Amniotic stem cell (primary cell): ENCODE measurements at places on chromosomes 7 and 10.
A peak's percentile ranks its signal among the peaks of the same experiment; 100 is the strongest.

- DNase-seq, result no peak
Measured at GRCh38 chr10:47181052-47181849, 118.7 kb upstream of the GDF10 start.

DNA sequence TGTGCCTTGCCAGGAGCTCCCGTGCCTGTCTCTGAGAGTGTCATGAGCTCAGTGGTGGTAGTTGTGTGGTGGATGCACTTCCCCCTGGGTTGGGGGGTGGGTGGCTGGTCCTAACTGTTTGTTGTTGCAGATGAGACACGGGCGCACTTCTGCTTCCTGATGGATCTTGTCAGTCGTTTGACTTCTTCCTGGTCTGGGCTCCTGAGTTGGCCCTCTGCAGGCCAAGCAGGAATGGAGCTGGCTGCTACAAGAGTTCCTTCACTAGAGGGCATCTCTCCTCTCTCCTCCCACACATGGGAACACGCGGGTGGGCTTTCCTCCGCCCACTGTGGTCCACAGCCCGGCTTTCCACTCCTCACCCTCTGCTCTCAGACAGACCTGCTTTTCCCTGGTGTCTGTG, 82.0 kb downstream of the BMS1 start:
- no peak for DNase-seq

GRCh38 chr10:75766106-75766505, 334.7 kb downstream of the LRMDA start:
- no peak for DNase-seq

- DNase-seq, result no peak
Measured at GRCh38 chr7:121484089-121484763, 88.1 kb upstream of the FAM3C start.

- no peak for DNase-seq
Measured at GRCh38 chr7:15559416-15559928, 2.3 kb downstream of the AGMO start.

DNA sequence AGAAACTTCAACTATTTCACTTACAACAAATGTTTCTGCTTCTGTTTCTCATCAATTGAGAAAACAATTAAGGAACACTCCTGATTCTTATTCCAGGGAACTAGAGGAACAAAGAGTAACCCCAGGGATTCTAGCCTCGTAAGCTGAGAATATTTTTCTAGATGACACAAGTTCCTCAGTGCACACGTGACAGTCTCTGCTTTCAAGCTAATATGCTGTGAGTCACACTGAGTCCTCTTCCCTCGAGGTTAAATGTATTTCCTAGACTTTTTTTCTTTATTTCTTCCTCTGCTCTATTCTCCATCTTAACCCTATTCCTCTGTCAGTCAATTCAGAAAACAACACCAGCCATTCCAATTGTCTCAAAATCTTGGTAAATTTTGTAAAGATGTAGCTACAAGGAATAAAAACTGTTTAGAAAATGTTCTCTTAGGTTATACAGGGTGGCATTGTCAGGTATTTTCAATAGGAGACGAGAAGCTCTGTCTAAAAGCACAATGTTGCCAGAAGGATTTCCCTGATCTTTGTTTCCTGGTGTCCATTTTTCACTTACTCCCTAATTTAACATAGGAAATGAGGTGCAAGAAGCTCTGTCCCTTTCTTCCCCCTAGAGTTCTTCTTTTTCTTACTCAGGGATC, 5.8 kb upstream of the C1GALT1 start:
- DNase-seq, result peak; percentile 75

GRCh38 chr7:84783141-84783778, 403.6 kb downstream of the SEMA3D start:
- DNase-seq, result no peak

DNA sequence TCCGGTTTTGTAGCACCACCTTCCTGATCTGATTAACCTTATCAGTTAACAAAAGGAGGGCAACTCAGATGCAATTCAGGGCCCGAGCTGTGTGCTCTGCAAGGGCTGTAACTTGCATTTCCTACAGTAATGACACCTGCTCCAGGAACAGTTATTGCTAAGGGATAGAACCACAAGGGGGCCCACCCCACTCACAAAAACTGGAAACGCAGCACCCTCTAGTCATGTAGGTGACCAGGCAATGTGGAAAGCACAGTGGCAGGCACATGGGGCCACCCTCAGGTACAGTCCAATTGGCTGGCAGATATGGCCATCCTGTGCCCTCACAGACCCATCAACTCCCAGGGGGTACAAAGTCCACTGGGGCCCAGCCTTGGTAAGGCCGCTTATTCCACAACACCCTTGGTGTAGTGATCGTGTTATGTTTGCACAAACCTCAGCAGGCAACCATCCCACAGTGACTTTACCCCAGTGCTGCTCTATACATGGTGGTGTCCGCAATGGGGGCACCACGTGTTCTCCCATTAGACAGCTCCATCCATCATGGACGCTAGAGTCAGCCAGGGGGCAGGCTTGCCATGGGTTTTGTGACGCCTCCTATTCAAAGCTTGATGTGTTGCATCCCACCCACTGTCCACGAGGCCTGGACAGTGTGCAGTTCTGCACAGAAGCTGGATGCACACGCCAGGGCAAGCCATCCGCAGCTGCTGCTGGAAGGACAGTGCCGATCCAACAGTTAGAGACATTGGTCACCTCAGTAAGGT, 9.4 kb downstream of the RNF133 start:
- DNase-seq, result no peak

DNA sequence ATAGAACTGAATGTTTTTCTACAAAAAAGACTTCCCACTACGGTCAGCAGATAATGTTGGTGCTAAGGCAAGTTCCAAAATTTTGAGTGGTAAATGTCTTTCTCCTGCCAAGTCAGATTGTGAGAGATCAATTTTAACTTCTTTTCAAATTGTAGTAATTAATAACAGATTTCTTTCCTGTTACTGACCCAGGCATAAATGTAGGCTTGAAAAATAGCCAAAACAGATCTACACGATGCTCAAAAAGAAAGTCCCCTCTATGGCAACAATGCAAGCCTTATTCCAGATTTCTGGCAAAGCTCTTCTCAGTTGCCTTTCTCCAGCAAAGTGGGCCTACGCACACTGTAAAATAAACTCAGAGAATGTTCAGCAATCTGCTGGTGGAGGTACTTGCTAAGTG, 641.0 kb upstream of the NRP1 start:
- DNase-seq, result no peak

GRCh38 chr7:108875139-108875538, 305.5 kb downstream of the DNAJB9 start:
- DNase-seq, result no peak

DNA sequence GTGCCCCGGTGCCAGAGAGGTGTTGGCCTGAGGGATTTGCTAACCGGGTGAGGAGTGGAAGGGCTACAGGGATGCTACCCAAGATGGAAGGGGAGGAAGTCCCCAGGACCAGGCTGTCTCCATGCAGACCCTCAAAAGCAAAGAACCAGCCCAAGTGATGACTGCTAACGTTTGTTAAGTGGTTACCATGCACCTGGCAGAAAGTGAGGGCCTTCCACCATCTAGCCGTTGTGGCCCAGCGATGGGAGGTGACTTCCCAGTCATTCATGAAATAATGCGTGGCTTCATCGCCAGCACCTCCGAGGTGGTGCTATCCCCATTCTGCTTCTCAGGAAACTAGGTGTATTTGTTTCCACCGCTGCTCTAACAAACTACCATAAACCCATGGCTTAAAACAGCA, 86.8 kb upstream of the LANCL2 start:
- DNase-seq, result no peak

GRCh38 chr10:119413471-119414080, 128.9 kb downstream of the RGS10 start:
- DNase-seq, result no peak

GRCh38 chr7:102837802-102838201, 75.0 kb upstream of the LRRC17 start:
- DNase-seq, result no peak

GRCh38 chr7:141280100-141280499, 206.2 kb downstream of the TMEM178B start:
- no peak for DNase-seq

GRCh38 chr10:13503745-13504463, 24.9 kb downstream of the BEND7 start:
- DNase-seq, result no peak

DNA sequence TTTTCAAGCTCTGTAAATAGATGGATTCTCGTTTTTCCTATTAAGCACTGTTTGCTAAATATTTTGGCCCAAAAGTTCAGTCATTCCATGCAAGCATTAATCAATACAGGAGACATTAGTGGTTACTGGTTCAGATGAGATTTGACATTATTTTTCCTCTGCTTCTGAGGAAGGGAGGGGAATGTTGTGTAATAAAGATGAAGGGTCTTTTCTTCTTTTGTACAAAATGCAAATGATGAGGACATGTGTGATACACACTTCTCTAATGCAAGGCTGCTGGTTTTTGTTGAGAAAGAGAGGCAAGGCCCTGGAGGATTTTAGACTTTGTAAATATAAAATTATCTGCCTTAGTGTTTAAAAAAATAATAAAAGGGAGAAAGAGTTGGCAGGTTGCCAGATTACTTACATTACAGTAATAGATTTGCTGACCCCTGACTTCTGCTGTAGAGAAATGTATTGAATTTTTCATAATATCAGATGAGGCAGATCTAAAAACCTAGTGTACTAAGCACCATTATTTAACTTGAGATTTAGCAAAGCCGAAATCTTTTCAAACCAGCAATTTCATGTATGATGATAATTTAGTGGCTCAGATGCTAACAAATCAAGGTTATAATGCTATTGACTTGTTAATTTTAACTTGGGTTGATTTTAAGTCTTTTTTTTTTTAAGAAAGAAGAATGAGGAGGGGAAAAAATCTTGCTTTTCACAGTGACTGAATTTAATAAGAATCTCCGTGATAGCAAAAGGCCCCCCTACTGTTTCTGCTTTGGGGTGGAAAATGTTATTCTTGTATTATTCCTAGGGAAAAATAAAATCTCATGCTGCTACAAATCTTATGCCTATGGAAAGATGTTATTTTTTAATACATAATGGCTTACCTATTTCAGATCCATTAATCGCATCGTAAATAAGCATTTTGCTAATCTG, 180.1 kb downstream of the ARID5B start:
- no peak for DNase-seq

DNA sequence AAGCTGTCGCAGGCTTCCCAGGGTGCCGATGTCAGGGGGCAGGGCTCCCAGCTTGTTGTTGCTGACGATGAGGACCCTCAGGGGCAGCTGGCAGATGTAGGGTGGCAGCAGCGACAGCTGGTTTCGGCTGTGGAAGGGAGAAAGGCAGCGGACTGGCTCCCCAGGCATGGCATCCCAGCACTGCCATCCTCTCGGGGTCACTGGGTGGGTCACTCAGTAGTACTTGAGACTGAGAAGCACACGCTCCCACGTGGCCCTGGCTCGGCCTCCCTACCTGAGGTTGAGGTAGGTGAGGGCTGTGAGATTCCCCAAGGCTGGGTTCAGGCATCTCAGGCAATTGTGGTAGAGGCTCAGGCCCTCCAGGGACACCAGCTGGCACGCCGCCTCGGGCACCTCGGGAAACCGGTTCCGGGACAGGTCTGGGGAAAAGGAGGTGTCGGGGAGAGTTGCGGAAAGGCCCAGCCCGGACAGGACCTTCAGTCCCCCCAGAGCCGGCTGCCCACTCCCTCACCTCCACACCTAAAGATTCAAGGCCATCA, 3.8 kb downstream of the LRCH4 start:
- DNase-seq, result no peak

DNA sequence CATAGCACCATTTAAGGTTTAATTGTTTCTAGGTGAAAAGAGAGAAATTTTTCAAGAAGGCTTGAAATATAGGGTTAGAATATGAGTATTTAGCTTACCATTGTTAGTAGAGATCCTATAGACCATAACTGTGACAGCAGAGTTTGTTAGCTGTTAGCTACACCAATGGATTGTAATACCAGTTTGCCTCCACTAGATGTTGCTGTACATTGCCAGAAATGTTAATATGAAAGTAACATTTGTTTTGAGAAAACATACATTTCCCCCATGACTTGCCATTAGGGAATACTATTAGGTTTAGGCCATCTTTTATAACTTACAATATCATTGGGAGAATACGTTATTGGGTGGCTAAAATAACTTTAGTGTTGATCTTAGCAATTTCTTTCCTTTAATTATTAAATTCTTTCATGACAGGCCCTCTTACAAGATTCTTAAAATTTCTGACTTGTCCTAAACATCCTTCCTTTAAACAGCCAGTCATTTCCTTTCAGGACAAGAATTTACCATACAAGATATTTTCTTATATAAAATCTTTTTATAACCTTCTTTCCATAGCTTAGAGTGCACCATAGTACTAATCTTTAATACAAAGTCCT, 39.5 kb downstream of the ZNF117 start:
- peak; percentile 6 for DNase-seq

DNA sequence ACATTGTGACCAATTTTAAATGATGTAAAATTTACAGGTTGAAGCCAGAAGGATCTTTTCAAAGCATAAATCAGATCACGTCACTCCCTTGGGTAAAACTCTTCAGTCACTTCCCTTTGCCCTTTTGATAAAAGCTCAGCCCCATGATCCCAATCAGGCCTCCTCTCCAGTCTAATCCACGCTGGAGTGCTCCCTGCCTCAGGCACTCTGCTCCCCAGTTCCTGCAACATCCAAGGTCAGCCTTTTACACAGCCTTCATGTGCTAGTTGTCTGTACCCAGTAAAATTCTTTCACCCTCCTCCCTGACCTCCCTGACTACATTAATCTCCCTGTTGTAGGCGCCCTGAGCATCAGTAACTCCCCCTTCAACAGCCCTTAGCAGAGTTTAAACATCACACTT, 14.1 kb downstream of the ELMO1 start:
- no peak for DNase-seq

- DNase-seq, result no peak
Measured at GRCh38 chr10:61135276-61135721, 191.3 kb upstream of the RHOBTB1 start.

DNA sequence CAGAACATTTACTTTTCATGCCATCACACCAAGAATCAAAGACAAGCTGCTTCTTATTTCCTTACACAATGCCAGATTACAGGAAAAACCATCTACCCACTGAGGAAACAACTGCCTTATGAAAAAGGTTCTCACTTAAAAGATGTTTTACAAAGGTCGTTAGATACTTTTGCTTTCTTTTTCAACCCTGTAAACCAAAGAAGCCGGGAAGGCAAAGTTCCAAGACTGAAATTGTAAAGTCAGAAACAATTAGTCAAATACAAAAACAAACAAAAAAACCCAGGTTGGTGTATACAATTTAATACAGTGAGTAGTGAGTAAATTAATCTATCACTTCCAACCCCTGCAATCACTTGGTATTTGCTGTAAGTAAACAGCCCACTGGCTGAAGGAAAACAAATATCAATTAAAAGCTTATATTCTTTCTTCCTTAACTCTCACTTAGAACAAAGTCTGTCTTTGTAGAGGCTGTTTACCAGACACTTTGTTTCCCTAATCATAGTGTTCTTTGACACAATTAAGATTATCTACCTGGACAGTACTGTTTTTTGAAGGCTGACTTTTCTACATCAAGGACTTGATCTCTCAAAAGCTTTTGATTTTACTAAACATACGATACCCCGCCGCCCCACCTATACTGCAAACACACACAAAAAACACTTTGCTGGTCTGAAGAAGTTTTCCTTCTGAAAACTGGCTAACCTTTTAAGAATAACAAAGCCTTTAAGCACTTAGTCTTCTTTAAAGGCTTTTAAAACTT, 18.1 kb downstream of the ERLIN1 start:
- DNase-seq, result no peak
